ENCODE measurements at places on chromosomes 3 and 15. TPM values are rescaled to one million over a fixed set of nuclear protein-coding genes. Genes with fewer than 3 reads are reported as not detected.

- H3K36me3 ChIP-seq = peaks cover 86% of the 10 kb centered on the region
- no peaks in the 10 kb centered on the region for H3K27me3 ChIP-seq
- no peak overlapping the region for H3K27ac ChIP-seq
- no peaks in the 10 kb centered on the region for H3K4me1 ChIP-seq
Observed at GRCh38 chr3:15440891-15441290, 13.5 kb downstream of the EAF1 start.

DNA sequence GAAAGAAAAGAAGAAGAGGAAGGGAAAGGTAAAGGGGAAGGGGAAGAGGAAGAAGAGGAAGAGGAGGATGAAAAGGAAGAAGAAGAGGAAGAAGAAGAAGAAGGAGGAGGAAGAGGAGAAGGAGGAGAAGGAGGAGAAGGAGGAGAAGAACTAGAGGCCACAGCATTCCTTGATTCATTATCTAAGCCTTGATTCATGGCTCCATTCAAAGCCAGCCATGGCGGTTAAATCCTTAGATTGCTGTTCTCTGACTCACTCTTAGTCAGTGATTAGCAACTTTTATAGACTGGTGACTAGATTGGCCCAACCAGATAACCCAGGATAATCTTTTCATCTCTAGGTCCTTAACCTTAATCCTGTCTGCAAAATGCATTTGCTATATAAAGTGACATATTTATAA, 47.6 kb downstream of the OSTN start:
- H3K27ac ChIP-seq = no peak overlapping the region
- no peak overlapping the region for H3K4me3 ChIP-seq
- no peaks in the 10 kb centered on the region for H3K36me3 ChIP-seq
- no peaks in the 10 kb centered on the region for H3K27me3 ChIP-seq
- no peaks in the 10 kb centered on the region for H3K4me1 ChIP-seq

DNA sequence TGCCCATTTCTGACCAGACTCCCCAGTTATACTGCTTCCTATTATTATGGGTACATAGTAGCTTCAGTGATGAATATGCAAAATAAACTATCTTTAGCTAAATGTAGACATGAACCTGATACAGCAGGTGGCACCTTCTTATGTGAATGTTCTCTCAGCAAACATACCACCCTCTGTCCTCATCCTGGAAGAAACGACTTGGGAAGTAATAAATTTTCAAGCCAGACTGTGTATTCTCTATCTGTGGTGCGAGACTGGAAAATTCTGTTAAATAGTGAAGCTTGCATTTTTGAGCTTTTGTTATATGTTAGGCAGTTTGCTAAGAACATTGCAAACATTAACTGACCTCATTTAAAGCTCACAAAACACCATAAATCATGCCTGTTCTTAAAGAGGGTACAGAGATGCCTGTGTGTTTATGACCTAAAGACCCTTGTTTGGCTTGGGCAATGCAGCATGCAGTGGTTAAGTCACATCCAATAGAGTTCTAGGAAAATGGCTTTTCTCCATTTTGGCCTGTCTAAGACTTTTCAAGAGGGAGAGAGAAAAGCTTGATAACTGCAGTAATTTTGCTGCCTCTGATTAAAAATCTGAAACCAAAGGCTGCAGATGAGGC, 287.1 kb downstream of the NEK10 start:
- no peak overlapping the region for H3K4me3 ChIP-seq
- no peaks in the 10 kb centered on the region for H3K4me1 ChIP-seq
- no peaks in the 10 kb centered on the region for H3K36me3 ChIP-seq

- no peak for DNase-seq
- no peaks in the 10 kb centered on the region for H3K36me3 ChIP-seq
- H3K27me3 ChIP-seq = no peaks in the 10 kb centered on the region
- H3K4me1 ChIP-seq = no peaks in the 10 kb centered on the region
- H3K27ac ChIP-seq = no peak overlapping the region
Observed at GRCh38 chr3:23485922-23486321, 282.8 kb downstream of the UBE2E2 start.

The ARHGEF26 gene
- total RNA-seq = 40.6 TPM

The RBM6 gene
- total RNA-seq = 133 TPM
